ENCODE measurements at places on chromosomes 6 and 20. TPM values are rescaled to one million over a fixed set of nuclear protein-coding genes. Genes with fewer than 3 reads are reported as not detected.

DNA sequence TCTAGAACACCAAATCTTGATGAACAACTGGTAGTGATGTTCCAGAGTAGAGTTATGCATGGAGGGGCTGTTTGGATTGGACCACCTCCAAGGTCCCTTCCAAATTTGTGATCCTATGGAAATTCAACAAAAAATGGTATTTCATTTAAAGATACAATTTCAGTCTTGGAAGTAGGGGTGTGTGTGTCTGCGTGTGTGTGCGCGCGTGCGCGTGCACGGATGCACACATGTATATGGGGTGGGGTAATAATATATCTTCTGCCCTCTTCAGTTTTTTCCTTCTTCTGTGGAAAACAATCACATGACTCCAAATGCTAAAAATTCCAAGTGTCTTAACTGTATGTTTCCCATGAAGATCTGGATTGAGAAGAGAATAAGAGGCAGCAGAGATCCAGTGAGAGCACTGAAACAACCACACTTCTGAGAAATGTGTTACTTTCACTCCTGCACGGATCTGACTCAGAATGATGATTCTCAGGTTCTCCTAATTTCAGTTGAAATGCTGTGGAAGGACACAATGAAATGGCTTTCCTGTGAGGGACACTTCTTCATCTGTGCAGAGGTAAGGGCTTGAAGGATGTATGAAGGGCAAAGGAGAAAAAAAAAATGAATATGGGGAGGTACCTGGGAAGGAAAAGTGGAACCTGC, 10.6 kb upstream of the IL17F start:
- DNase-seq = no peak

DNA sequence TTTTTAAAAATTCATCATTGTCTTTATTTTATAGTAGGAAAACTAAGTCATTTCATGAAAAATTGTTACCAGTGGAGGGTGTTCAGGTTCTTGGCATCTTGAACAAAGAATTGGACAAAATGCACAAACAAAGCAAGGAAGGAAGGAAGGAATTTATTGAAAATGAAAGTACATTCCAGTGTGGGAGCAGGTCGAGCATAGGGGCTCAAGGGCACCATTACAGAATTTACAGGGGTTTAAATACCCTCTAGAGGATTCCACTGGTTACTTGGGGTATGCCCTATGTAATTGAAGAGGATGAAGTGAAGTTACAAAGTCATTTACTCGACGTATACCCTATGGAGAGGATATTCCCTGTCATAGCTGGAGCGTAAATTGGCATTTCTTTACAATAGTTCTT, 37.4 kb upstream of the HDAC2 start:
- DNase-seq = peak; percentile 6

- DNase-seq = peak; percentile 23
These were observed 146.0 kb upstream of the BEND6 start for GRCh38 chr6:56808871-56809359.

The ZSCAN26 gene
- 9.0 TPM for total RNA-seq

DNA sequence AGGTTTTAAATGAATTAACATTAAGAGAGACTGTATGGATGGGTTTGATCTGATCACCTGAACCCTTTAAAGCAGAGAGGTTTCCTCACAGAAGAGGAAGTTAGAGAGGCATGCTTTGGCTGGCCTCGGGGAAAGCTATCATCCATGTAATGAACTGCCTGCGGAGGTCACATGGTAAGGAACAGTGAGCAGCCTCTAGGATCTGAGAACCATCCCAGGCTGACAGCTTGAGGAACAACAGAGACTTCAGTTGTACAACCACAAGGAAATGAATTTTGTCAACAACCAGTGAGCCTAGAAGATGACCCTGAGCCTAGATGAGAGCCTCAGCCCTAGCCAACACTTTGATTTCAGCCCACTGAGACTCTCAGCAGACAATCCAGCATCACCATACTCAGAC, 2.9 kb upstream of the COL21A1 start:
- no peak for DNase-seq

The FNDC11 gene
- total RNA-seq = 1.3 TPM

- no peak for DNase-seq
These were observed 176.0 kb downstream of the MRPL14 start for GRCh38 chr6:43951063-43951755.
